ENCODE measurements at places on chromosomes 12 and 14.

- no peak for DNase-seq
Measured at GRCh38 chr12:11969437-11970154, 101.1 kb upstream of the BCL2L14 start.

DNA sequence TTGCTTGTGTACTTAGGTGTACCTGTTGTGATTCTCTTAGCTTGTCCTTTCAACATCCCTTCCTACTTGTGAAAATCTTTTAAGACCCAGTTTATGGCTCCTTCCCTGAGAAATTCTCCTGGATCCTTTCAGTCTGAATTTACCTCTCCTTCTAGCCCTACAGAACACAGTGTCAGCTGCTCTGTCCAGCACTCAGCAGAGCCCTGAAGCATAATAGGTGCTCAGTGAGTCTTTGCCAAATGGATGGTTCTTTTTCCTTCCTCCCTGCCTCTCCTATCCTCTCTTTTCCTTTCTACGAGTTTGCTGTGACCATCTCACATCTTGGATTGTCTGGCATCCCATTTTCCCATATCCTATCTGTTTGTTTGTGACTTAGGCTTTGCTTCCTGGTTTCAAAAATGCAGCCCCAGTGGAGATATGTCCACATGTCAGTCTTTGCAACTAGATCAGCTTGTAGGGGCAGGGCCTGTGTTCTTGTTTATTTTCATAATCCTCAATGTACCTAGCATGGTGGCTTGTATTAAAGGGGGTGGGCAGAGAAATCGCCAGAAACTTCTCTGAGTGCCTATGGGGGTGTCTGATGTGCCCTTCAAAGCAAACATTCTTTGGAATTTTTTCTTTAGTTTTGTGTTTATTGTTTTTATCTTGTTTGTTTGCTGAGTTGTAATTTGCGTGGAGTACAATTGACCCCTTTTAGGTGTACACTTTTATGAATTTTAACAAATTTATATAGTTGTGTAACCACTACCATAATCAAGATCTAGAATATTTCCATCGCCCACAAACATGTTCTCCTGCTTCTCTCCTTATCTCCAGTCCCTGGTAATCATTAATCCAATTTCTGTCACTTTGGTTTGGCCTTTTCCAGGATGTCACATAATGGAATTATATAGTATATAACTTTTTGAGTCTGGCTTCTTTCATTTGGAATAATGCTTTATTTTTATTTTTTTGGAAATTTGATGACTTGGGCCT lies 62.8 kb downstream of the SMOC1 start:
- no peak for DNase-seq

- DNase-seq = no peak
Measured at GRCh38 chr14:86521843-86522242, 991.9 kb downstream of the FLRT2 start.

DNA sequence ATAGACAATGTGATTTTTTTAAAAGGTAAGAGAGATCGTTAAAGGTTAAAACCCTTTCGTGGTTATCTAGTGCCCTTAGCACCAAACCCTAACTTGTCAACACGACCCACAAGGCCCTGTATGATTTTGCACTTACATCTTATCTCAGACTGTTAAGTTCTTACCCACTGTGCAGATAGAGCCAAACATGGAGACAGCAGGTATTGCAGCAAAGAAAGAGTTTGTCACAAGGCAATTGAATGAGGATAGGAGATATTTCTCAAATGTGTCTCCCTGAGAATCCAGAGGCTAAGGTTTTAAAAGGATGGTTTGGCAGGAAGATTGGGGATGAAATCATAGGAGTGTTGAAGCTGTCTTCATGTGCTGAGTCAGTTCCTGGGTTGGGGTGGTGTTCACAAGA lies 313.4 kb downstream of the AEBP2 start:
- no peak for DNase-seq

DNA sequence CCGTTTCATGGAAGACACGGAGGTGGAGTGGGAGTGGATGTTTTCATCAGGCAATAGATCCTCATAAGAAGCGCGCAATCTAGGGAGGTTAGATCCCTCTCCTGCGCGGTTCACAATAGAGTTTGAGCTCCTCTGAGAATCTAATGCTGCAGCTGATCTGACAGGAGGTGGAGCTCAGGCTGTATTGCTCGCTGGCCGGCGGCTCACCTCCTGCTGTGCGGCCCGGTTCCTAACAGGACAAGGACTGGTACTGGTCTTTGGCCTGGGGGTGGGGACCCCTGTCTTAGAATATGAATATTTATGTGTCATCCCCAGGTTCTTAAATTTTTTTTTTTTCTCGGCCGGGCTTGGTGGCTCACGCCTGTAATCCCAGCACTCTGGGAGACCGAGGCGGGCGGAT lies 36.7 kb downstream of the PRICKLE1 start:
- no peak for DNase-seq

DNA sequence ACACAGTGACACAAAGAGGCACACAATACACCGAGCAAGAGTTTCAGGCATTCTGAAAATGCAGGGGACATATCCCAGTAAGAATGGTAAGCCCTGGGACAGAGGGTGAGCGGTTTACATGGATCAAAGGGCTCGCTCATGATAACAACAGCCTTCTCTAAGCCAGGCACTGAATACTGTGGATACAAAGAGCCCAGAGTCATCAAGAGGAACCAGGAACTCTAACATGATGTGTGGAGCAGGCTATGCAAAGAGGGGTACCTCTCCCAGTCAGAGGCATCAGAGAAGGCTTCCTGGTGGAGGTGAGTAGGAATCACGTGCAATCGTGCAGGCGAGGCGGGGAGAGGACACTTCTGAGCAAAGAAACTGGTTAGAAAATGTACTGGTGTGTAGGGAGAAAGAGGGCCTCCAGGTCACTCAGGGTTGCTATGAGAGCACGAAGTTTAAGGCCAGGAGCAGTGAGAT lies 76.9 kb upstream of the EEA1 start:
- no peak for DNase-seq

DNA sequence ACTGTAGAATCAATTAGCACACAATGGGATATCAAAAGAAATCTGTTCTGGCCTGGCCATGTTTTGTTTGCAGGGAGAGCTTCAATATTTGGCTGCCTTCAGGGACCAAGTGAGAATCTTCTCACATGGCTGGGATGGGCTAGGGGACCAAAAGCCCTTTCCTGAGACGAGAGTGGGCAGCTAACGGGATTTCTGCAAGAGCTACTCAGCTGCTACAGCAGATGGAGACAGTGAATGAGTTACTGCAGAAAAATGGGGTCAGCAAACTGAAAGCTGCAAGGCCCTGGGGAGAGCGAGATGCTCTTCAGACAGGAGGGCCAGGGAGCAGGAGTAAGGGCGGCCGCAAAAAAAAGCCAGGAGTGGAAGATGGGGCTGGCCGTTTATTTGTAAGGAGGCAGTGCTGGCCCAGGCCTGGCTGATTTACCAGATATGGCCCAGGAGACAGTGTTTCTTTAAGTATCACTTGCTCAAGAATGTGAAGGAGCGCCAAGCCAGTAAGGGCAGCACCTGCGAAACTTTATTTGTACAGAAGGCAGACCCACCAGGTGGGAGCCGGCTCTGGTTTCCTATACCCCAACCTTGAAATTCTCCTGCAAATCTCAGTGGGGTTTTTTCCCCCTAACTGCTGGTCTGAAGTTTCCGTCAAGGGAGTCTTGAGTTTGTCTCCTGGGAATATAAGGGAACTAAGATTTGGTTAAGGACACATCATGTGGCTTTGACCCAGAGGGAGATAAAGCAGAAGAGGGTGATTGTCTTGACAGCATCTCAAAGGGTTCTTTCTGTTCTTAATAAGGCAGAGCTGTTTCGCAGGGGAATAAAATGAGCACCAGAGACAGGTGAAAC lies 57.8 kb downstream of the SSH1 start:
- DNase-seq = no peak

DNA sequence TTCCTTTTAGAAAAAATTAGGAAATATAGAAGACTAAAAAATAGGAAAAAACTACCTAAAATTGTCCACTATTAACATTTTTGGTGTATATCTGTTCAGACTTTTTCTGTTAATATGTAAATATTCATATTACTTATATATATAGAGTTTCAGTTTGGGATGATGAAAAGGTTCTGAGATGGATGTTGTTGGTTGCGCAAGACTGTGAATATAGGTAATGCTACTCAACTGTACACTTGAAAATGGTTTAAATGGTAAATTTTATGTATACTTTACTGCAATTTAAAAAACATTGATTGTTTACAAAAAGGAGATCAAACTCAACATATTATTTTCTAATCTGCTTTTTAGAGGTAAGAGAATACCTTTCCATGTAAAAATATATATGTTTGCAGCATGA lies 200.9 kb downstream of the RAD51B start:
- DNase-seq = no peak

GRCh38 chr12:89951050-89951693 lies 242.5 kb upstream of the ATP2B1 start:
- DNase-seq = no peak

GRCh38 chr12:124636138-124636978 lies 68.9 kb upstream of the NCOR2 start:
- no peak for DNase-seq

DNA sequence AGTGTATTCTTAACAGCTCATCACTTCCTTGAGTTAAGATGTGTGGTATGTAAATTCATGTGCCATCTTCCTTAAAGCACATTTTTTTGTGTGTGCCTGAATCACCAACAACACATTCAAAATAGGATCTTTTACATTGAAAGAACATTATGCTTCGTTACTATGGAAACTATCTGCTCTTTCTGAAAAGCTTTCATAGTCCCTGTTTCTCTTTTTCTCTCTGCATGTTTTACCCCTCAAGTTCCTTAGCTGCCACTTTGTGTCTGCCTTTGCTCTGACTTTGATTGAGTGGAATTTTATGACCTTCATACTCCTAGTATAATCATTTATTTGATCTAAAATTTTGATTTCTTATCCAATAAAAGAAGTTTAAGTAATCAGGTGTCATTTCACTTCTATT lies 880.3 kb upstream of the FOXG1 start:
- DNase-seq = no peak

- DNase-seq = no peak
Measured at GRCh38 chr12:71441836-71442566, 2.4 kb downstream of the LGR5 start.

GRCh38 chr12:4265280-4265679 lies 8.3 kb upstream of the CCND2 start:
- no peak for DNase-seq

GRCh38 chr12:122421187-122421820 lies 1.2 kb downstream of the CLIP1 start:
- peak; percentile 13 for DNase-seq

DNA sequence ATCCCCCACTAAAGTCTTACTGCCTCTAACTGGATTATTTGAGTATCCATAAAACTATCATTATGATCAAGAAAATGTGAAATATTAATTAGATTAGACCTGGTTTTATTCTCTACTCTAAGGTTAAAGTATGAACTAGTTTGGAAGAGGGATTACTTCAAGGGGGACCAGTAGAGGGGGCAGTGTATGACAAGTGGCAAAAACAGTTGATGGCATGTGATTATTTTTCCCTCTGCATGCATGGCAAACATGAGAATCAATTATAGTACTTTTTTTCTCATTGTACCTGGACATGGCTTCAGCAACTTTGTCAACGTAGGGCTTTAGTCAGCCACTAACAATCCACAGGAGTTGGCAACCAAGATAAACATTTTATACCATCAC lies 145.0 kb upstream of the SLC38A2 start:
- DNase-seq = no peak

GRCh38 chr12:40382217-40382616 lies 157.4 kb downstream of the LRRK2 start:
- no peak for DNase-seq

GRCh38 chr12:18320036-18320617 lies 58.8 kb downstream of the PIK3C2G start:
- no peak for DNase-seq

DNA sequence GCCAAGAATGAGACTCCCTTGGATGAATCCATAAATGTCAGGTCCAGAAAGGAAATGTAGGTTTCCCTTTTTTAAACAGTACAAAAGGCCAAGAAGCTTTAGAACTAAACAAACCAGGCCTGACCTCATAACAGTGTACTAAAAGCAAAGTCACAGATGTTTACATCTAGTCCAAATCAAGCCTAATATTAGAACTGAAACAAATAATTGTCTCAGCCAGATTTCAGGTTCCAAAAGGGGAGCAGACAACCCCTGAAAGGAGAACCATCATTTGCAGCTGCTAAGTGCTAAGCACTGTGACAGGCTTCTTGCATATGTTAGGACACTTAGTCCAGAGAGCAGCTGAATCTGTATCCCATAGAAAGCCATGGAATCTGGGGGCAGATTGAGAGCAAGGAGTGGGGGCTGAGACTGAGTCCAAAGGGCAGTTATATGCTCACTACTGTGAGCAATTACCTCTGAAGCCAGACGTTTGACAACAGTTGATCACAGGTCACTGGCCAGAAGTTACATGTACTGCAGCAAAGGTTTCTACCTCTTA lies 90.1 kb downstream of the STXBP6 start:
- no peak for DNase-seq

DNA sequence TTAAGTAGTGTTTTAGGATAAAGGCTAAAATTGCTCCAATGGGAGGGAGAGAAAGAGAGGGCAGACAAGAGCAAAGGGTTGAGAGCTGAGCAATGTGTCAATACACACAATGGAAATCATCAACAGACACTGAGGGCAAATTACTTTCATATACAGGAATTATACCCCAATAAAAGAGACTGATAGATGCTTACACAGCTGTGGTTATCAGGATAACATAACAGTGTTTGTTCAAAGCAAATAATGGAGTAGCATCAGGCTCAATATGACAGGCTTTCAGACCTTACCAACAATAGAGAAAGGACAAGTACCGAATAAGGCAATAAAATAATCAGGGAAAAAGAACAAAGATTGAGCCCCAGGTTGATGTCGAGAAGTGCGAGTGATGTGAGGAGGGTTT lies 53.4 kb upstream of the DIO2 start:
- no peak for DNase-seq

GRCh38 chr12:131575371-131575770 lies 135.5 kb upstream of the SFSWAP start:
- DNase-seq = no peak

- no peak for DNase-seq
Measured at GRCh38 chr14:100893228-100893601, 10.3 kb downstream of the RTL1 start.

- DNase-seq = no peak
Measured at GRCh38 chr12:32706335-32707024, 27.4 kb downstream of the DNM1L start.

GRCh38 chr14:73958591-73958990 lies 8.5 kb downstream of the COQ6 start:
- DNase-seq = no peak

GRCh38 chr14:68598621-68599447 lies 194.0 kb downstream of the ZFP36L1 start:
- no peak for DNase-seq

DNA sequence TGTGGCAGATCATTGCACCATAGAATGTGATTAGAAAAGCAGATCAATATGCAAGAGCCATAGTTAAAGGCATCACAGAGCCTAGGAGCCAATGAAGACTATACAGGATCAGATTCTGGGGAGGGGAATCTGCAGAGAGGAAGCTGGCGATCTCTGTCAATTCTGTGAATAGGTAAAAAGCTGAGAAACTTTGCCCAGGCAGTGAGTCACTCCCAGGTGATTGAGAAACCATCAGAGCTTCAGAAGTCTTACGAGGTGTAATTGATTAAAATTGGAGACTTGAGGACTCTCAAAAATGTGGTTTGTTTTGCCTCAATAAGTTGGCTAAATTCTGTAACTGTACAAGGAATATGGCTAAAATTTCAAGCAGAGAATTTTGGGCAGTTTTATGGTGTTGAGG lies 41.7 kb upstream of the TSPAN11 start:
- no peak for DNase-seq

Data from activated naive CD4-positive, alpha-beta T cell (primary cell).